Effector memory CD4-positive, alpha-beta T cell (primary cell): ENCODE measurements at places on chromosomes 12 and 14.

DNA sequence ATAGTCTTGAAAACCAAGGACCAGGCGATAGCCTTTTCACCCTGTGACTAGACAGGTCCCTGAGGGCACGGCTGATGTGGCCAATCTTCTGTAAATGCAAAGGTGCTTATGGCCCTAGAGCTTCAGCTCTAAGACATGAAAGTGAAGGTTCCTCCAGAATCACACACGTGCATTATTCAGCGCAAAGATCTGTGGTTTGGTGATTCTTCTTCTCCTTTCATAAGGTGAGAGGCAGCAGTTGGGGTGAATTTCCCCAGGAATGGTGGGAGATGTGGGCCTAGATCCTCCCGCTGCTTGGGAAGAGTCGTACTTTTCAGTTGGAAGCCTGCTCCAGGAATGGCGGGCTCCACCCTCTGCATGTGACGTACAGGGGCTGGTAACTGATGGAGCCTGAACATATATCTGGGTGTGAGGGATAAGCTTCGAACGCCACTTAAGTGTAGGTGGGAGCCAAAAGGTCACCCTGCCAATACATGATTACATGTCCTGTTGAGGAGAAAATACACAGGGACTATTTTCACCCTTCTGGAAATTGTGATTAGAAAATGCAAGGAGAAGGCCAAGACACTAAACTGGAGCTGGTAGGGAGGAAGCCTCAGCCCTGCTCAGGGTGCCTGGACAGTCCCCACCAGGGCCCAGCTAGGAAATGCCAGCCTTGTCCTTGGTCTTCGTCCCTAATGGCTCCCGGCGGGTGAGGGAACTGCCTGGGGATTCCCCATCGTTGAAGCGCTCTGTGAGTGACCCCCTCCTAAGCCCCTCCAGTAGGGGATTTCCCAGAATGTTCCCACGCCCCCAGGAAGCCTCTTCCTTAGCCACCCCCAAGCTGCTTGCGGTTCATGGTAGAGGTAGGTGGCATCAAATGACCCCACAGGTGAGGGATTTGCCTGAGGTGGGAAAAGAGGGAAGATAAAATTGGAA is 17.6 kb downstream of the BATF start:
- H3K27me3 ChIP-seq: no peaks in the 10 kb centered on the region
- peak overlapping the region; percentile 10 for H3K4me3 ChIP-seq
- no peak for DNase-seq
- H3K27ac ChIP-seq: peak overlapping the region; percentile 90

- DNase-seq: no peak
- H3K27me3 ChIP-seq: no peaks in the 10 kb centered on the region
Observed at GRCh38 chr14:103749452-103749851, 33.8 kb downstream of the ZFYVE21 start.

DNA sequence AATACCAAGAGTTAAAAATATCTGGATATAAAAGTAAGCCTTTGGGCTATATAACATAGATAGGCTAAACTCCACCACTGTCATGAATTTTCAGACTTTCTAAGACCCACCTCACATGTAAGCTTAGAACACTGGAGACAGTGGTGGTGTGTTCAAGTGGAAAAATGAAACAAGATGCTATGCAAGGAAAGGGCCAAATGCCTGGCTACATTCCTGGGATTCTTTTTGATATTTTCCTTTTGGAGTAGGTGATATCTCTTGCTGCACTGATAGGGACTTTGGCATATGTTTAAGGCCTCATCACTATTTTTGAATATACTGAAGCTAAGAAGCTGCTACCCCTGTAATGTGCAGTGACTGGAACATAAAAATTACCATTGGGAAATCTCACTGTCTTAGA is 341.3 kb downstream of the SLC16A7 start:
- no peaks in the 10 kb centered on the region for H3K36me3 ChIP-seq
- no peak for DNase-seq
- no peak overlapping the region for H3K27ac ChIP-seq
- H3K27me3 ChIP-seq: no peaks in the 10 kb centered on the region
- H3K4me3 ChIP-seq: no peak overlapping the region

DNA sequence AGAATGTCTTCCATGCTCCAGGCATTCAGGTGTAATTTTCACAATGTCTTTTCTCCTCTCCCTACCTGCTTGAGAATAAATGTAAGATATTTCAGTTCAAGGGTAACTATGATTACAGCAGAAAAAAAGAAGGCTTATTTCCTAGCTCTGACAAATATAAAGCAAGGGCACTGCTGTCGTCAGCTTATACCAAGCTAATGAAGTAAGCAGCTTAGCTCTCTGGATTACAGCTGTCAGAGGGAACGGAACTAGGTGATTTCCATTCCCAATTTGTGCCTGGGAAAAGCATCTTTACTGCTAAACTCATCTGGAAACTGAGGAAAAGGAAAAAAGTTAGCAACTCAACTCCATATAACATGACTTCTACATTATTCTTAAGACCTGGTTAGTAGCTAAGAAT is 56.5 kb downstream of the ZFYVE26 start:
- DNase-seq: no peak
- H3K36me3 ChIP-seq: peaks cover 46% of the 10 kb centered on the region
- no peak overlapping the region for H3K4me3 ChIP-seq
- H3K27ac ChIP-seq: no peak overlapping the region

DNA sequence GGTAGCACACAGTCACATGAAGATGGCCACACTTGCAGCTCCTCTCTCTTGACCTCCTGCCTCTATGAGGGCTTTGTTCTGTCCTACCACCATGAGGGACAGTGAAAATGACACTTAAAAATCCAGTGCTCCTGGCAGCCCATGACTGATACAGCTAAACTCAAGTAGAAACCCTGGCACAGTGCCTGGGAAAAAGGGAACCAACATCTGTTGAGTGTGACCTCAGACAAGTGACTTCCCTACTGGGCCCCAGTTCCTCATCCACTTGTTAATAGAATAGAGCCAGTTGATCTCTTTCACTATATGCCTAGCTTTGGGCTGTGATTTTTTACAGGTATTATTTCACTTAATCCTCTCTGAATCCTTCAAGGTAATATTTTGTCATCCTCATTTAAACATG is 4.8 kb downstream of the GUCY2C start:
- no peak for DNase-seq
- H3K4me1 ChIP-seq: no peaks in the 10 kb centered on the region
- H3K36me3 ChIP-seq: no peaks in the 10 kb centered on the region
- no peak overlapping the region for H3K27ac ChIP-seq
- H3K4me3 ChIP-seq: no peak overlapping the region

GRCh38 chr12:46388427-46389021 is 16.0 kb upstream of the SLC38A2 start:
- H3K36me3 ChIP-seq: no peaks in the 10 kb centered on the region
- H3K27ac ChIP-seq: no peak overlapping the region
- no peaks in the 10 kb centered on the region for H3K27me3 ChIP-seq
- peaks cover 4% of the 10 kb centered on the region for H3K4me1 ChIP-seq

- no peaks in the 10 kb centered on the region for H3K27me3 ChIP-seq
- no peak for DNase-seq
- no peak overlapping the region for H3K4me3 ChIP-seq
- H3K4me1 ChIP-seq: no peaks in the 10 kb centered on the region
- no peak overlapping the region for H3K27ac ChIP-seq
Observed at GRCh38 chr12:132244724-132245295, 84.6 kb downstream of the GALNT9 start.

GRCh38 chr12:54220092-54220557 is 31.3 kb upstream of the SMUG1 start:
- no peaks in the 10 kb centered on the region for H3K36me3 ChIP-seq
- no peak overlapping the region for H3K4me3 ChIP-seq
- H3K27ac ChIP-seq: no peak overlapping the region
- no peaks in the 10 kb centered on the region for H3K27me3 ChIP-seq

DNA sequence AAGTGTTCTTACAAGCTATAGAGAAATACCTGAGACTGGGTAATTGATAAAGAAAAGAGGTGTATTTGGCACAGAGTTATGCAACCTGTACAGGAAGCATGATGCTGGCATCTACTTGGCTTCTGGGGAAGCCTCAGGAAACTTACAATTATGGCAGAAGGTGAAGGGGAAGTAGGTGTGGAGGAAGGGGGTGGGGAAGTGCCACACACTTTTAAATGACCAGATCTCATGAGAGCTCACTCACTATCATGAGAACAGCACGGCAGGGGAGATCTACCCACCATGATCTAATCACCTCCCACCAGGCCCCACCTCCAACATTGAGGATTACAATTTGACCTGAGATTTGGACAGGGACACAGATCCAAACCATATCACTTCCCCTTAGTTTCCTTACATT is 32.8 kb downstream of the TSHR start:
- DNase-seq: no peak
- H3K27ac ChIP-seq: no peak overlapping the region
- no peaks in the 10 kb centered on the region for H3K4me1 ChIP-seq
- H3K4me3 ChIP-seq: no peak overlapping the region

DNA sequence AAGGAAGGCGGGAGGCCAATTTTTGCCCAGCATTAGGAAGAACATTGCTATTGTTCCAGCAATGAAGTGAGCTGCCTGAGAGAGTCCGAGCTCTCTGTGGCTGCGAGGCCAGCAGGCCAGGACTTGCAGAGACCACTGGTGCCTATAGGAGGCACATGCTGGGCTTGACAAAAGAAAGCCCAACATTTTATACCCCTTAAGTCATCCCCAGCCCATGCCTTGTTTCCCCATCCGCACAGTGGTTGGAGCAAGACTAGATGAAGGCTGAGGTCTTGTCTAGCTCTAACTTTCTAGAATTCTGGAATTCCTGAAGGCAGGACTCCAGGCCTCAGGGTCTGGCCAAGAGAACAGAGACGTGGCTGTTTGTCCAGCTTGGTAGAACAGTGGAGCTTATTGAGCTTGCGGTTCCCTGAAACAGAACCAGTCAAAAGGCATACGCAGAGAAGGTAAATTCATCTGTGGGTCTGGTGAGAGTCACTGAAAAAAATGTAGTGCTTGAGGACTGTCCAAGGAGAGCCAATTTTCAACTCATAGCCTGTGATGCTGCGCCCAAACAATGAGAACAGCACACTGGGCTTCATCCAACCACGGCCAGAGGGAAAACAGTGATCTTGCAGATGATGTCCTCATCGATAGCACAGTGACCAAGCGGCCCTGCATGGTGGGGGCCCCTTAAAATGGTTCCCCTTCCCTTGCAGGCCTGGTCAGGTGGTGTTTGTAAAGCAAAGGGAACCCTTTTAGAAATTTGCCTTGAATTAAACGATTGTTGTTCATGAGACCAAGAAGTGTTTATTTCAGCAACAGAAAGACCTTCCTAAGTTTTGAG is 27.1 kb upstream of the COL2A1 start:
- no peaks in the 10 kb centered on the region for H3K27me3 ChIP-seq
- no peaks in the 10 kb centered on the region for H3K4me1 ChIP-seq
- H3K4me3 ChIP-seq: no peak overlapping the region
- no peaks in the 10 kb centered on the region for H3K36me3 ChIP-seq
- DNase-seq: no peak
